NCI-H1930 (cell line): ENCODE measurements at places on chromosomes 7 and 10.

DNA sequence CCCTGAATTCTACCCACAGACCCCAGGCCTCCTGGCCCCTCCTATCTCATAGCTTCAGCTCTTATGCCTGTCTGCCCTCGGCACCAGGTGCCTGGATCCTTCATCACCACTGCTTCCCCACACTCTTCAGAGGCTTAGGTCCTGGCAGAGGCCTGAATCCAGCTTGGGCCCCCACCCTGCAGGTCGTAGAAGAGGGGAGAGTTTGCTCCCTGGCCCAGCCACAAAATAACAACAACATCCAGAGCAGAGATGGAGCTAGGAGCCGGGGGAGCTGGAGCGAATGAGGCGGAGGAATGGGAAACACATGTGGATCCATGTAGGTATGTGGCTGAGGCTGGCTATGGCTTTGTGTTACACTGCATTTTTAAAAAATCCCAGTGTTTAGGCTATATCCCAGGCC is 7.8 kb upstream of the OPN4 start:
- DNase-seq, result no peak

- DNase-seq, result no peak
Measured at GRCh38 chr7:49486974-49487829, 286.2 kb upstream of the VWC2 start.

DNA sequence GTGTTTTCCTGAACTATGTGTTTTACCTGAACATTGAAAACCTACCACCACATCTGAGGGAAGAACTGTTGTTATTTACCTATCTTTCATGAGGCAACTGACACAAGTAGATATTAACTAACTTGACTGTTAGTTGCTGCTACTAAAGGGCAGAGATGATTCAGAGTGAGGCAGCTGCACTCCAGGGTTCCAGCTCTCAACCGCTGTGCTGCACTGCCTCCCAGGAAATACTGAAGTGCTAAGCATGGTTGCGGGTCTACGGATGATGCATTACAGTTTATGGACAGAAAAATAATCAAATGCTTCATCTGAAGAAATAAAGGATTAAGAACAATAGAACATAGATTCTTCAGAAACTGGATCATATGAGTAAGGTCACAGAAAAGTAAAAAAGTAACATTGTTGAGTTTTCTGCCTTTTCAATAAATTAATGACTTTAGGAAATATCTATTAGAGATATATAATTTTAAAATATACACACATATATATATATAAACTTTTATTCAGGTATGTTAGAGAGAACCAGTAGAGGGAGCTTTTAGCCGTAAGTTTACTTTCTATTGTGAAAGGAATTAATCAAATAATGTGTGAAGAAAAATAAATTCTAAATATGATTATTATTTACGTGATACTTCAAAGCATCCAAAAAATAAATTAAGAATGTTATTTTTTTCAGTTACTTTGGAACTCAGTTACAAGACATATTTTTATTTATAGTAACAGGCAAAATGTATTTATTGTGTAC is 620.0 kb downstream of the CNTNAP2 start:
- no peak for DNase-seq

GRCh38 chr10:122877264-122877663 is 2.1 kb downstream of the FAM24B start:
- DNase-seq, result no peak

GRCh38 chr7:64098-64915 is 128.1 kb upstream of the FAM20C start:
- no peak for DNase-seq

DNA sequence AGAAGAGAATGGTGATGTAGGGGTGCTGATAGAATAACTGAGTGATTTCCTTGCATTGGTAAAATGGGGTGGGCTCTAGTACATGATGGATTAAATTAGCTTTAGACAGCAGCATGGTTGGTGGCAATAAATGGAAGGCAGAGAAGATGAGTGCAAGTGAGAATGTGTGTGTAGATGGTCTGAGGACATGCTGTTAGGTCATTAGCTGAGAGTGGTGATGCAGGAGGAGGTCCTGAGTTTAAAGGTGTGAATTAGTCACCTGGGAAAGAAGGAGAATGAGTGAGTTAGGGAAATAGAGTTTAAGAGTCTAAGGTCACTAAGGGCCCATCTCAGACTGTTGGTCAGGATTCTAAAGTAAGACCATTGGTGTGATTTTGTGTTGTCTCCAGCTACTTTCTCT is 17.9 kb upstream of the SEC61A2 start:
- no peak for DNase-seq

DNA sequence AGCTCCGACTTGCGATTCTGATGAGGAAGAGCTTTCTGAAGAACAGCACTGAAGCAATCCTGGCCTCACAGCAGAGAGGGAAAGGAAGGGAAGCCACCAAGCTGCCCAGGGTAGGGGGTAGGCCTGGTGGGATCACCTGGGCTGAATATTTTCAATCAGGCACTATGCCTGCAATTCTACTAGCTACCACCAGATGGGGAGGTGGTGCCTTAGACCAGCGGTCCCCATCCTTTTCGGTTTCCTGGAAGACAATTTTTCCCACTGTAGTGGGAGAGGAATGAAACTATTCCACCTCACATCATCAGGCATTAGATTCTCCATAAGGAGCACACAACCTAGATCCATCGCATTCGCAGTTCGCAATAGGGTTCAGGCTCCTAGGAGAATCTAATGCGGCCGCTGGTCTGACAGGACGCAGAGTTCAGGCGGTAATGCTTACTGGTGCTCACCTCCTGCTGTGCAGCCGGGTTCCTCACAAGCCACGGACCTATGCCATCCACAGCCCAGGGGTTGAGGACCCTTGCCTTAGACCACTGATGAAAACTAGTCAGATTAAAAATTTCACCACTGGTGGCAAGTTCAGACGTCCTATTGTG is 2.7 kb downstream of the LRRC20 start:
- DNase-seq, result no peak

- DNase-seq, result no peak
Measured at GRCh38 chr10:124733571-124734245, 10.5 kb downstream of the FAM53B start.

- no peak for DNase-seq
Measured at GRCh38 chr10:131677671-131678070, 223.1 kb upstream of the PPP2R2D start.

GRCh38 chr7:39321909-39322498 is 244.2 kb upstream of the YAE1 start:
- no peak for DNase-seq

GRCh38 chr10:63919575-63920279 is 398.5 kb downstream of the REEP3 start:
- DNase-seq, result no peak

GRCh38 chr7:117470777-117471176 is 9.0 kb upstream of the CFTR start:
- DNase-seq, result no peak

- DNase-seq, result no peak
Measured at GRCh38 chr10:84567133-84567532, 238.7 kb downstream of the CCSER2 start.

DNA sequence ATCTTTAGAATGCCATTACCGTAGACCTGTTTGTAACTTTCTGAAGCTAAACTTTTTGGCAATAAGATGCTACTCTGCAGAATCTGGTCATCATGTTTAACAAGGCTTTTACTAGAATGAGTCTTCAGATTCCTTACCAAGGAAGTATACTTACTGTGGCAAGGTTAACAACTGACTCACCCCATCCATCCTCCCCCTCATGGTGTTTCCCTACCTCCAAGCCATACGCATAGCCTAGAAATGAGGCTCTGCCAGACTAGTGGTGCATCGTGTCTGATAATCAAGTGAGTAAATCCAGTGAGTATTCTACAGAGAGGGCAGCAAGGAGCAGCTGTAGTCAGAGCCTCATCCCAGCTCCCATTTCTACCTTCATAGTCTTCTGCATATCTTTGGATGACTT is 223.6 kb downstream of the IPMK start:
- no peak for DNase-seq

DNA sequence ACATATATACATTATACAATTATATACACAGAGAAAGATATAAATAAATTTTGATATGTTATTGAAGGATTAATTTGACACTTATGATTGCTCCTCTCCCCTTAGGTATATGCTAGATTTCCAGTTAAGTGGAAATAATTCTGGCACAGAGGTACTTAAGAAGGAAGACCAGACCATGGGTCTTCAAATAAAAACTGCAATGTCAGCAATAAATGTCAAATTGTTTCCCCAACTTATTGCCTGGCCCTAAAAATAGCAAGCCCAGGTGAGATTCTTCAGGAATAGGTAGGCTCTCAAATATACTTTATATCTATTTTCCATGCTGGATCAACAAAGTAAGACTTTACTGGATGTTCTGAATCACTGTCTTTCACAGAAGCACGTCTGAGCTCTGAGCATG is 551.3 kb upstream of the STEAP1 start:
- no peak for DNase-seq
